MV-4-11 (cell line): ENCODE measurements at places on chromosomes 11 and 22.

GRCh38 chr11:104968355-104968855 is at the start of gene CASP4:
TSS of gene CASP4 (minus strand) at chr11:104968574. CDS start at chr11:104968525, 49 bp downstream.
- DNase-seq, result peak; percentile 83

DNA sequence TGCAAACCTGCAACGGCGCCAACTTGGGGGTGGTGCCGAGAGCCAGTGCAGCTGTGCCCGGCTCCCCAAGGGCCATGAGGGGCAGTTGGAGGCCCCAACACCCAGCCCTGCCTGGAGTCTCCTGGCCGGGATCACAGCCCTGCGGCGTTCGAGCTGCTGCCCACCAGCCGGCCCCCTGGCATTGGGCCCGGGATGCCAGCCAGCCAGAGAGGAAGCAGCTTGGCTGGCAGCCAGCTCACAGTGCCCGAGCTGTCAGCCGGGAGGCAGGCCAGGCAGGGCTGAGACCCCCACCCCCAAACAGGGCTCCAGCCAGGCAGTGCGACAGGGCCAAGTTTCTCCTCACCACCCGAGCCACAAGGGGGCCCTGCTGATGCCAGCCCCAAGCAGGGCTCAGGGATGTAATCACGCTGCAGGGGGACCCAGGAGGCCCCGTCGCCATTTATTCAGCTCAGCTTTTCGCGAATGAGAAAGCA is 26.0 kb upstream of the TCF20 start:
- no peak for DNase-seq

DNA sequence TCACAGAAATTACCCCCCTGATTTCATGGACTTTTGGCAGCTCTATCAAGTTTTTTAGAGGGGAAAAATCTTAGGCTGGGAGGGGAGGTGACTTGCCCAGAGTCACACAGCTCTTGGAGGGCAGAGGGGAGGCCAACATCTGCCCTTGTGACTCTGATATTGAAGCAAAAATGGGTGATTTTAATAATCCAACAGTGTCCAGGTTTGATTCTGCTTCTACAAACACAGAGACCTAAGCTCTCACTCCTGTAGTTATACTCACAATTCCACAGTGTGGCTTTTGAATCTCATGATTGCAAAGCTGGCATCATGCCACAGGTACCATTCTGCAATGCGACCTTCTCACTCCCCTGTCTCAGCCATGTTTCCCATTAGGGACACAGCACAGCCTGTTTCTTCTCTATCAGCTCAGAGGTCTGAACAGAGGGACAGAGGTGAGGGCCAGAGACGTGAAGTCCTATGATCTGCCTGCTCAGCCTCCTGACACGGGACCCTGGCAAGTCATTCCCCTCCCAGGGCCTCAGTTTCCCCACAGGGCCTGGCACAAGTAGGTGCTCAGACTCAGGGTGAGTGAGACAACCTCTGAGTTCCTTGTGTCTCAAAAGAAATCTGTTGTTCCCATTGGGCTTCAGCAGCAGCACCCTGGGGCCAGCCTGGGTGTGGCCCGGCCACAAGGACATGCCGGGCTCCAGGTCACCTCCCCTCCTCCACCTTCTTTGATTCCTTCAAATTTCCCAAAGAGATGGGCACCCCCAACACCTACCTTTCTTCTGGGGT is 766 bp downstream of the APOL2 start:
- DNase-seq, result no peak

DNA sequence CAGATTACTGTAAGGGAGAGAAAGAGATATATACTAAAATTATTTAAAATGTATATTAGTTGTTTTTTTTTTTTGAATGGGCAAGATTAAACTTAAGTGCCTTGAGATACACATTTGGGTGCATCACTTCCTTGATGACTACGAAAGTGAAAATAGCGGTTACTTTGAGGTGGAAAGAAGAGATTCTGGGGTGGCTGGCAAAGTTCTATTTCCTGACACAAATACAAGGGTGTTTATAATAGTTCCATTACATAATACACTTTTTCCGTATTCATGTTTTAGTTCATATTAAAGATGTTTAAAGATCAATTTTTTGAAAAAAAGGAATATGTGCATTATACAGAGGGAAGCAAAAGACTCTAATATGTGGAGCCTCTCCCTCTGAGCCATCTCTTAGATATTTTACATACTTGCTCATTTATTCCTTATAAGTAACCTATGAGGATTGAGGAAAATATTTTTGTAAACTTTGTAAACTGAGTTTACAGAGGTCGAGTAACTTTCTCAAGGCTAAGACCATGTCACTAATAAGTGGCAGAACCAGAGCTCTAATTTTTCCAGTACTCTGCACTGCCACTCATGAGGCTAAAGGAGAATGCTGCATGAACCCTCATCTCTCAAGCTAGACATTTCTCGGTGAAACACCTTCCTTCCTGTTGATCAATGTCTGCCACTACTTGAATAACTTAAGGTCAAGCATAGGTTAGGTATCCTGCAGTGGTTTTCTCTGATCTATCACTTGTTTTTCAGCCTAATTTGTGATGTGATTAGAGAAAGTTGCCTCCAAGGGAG is 58.6 kb downstream of the DDIAS start:
- peak; percentile 57 for DNase-seq

DNA sequence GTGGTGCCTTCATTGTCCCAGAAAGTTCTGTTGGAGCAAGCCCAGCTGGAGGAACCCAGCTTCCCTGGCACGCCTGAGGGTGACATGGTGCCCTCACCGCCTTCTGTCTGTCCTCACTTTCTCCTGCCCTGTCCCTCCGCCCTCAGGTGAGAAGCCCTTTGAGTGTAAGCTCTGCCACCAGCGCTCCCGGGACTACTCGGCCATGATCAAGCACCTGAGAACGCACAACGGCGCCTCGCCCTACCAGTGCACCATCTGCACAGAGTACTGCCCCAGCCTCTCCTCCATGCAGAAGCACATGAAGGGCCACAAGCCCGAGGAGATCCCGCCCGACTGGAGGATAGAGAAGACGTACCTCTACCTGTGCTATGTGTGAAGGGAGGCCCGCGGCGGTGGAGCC is 46.0 kb upstream of the NNMT start:
- DNase-seq, result no peak

- no peak for DNase-seq
These were observed 25.9 kb upstream of the SMTN start for GRCh38 chr22:31055117-31055634.

GRCh38 chr11:19506816-19507486 is 205.7 kb upstream of the NAV2 start:
- DNase-seq, result no peak

GRCh38 chr22:44357966-44358465 is 45.3 kb upstream of the SHISAL1 start:
- DNase-seq, result no peak

DNA sequence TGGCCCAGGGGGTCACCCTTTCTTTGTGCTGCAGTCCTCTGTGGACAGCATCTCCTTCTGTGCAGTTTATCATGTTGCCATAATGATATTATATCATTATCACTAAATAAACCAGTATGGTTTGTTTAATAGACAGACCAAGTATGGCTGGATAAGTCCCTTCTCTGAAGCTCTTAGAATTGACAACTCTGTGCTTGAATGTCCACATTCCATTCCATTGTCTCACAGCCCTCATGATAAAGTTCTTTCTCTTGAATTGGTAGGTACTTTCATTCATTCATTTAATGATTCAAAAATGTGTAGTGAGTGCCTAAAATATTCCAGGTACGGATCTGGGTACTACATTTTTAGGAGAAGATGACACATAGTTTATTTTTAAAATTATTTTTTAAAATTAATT is 7.8 kb downstream of the RPS6KA4 start:
- no peak for DNase-seq

DNA sequence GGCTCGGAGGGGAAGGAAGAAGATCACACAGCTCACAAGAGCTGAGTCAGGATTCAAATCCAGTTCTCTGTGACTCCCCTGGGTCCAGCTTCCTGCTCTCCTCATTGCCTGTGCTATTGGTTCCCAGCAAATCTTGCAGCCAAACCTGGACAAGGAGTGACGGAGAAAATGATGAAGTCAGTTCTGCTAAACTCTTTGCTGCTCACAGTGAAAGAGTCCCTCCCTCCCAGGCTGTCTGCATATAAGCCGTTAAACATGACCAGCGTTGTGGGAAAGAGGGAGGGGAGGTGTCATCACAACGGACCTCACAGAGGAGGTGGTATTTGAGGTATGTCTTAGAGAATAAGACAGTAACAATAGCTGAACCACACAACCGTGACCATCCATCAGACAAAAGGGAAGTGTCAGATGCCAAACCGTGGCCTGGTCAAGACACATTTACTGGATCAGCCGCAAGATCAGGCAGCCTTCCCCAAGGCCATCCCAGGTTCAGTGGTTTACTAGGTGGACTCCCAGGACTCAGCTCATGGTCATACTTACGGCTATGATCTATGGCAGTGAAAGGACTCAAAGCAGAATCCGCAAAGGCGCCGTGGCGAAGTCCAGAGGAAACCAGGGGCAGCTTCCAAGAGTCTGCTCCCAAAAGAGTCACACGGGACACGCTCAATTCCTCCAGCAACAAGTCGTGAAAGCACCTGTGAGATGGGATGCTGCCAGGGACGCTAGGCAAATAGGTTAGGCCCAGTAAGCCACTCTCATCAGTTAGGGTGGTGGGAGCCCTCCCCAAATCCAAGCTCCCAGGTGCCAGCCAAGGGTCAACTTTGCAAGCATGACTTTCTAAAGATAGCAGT is 2.8 kb upstream of the CYTH4 start:
- DNase-seq, result peak; percentile 98

DNA sequence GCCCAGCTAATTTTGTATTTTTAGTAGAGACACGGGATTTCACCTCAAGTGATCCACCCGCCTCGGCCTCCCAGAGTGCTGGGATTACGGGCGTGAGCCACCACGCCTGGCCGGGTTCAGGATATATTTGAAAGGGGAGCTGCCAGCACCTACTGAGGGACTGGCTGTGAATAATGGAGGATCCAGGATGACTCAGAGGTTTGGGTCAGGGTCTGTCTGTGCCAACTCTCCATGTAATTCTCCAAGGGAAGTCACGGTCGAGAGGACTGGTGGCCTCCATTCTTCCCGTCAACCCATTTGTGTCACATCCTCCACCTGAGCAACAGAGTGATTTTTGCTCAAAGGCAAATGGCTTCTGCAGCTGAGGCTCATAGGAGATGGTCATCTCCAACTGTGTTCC is 3.6 kb upstream of the ARRB1 start:
- no peak for DNase-seq

- no peak for DNase-seq
These were observed 84.1 kb downstream of the C11orf91 start for GRCh38 chr11:33616552-33616951.

- no peak for DNase-seq
These were observed 16.4 kb downstream of the SMARCB1 start for GRCh38 chr22:23803001-23803819.

DNA sequence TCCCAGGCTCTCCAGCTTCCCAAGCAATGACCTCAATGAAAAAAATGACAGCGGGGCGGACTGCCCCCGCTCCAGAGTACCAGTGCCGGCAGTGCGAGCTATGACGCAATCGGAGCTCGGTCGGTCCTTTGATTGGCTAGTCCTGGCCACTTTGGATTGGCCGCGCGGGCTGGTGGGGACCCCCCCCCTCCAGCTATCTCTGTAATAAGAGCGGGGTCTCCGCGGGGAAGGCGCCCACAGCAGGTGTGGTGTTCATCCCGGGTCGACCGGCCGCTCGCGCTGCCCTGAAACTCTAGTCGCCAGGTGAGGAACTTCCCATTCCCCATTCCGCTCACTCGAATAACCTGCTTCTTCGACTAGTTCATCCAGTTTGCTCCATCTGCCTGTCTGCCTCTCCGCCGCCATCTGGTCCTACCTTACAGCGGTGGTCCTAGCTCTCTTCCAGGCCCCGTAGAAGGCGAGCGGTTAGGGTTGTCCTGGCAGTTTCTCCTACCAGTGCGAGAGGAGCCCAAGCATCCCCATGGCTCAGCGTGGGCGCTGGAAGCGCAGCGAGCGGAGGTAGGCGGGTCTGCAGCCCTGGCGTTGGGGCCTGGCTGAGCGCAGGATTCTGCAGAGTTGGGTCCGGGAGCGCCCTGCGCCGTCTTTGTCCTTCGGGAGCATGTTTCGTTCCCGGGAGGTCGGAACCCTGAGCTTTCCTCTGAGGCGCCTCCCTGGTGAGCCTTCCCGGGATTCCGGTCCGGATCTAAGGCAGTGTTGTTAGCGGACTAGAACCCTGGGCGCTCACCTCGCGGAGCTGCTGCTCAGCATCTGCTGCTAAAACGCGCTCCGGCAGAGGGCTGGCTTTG is at the start of gene CALCB:
Gene CALCB (plus strand): TSS at position 233 of the 845 bp plus-strand sequence. CDS start 1,126 bp downstream, outside the sequence.
- no peak for DNase-seq

GRCh38 chr11:87141980-87142514 is 104.3 kb downstream of the TMEM135 start:
- DNase-seq, result no peak

DNA sequence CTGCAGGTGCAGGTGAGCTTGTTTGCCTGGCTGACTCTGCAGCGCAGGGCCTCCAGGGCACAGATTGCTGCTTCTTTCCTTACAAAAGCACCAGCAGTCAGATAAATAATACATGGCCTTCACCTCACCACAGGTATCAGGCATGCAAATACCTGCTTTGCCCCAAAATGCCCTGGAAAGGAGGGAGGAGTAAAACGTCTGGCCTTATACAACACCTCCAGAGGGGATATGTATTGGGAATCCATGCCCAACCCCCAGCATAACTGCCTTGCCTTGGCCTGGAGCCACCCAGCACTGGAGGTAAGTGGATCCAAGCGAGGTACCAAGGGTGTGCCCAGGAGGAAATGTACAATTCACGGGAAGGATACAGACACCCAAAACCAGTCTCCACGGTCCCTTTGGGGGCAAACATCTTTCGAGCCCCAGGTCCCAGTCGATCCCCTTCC is 860 bp downstream of the TMEM184B start:
- DNase-seq, result no peak

DNA sequence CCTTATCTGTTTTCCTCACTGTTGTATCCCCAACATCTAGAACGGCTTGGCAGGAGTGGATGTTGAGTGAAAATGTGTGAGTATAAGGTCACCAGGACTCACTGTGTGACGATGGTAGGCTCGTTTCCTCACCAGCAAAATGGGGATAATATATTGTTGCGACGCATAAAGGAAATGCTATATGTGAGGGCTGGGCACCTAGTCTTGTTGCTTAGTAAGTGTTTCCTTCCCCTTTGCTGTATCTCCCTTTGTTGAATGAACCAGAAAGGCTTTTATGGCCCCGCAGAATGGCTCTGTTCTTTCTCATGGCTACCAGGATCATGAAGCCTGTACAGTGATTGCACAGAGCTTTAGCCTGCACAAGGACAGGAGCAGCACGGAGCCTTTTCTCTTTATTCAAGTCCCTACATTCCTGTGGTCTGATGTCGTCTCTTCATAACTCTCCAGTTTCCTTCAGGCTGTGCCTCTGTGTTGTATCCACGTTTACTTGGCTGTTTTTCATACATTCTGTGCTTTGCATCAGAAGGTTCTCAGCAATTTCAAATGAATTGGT is 5.4 kb downstream of the TNRC6B start:
- DNase-seq, result peak; percentile 67

DNA sequence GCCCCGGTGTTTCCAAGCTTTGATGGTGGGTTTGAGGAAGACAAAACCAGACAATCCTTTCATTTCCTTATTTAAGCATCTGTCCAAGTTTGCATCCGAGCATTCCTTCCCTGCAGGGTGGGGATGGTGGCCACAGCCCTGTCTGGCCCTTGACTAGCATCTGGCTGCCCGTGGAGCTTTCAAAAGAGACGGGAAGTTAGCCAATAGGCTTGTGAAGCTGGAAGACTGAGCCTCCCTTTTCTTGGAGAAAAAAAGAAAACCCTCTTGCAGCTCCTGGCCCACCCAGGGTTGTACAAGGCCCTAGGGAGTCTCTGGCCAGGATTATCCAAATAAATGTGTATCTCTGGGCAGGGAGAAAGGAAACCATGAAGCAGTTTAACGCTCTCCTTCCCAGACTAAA is 60.6 kb downstream of the MICAL2 start:
- peak; percentile 87 for DNase-seq

GRCh38 chr11:17570034-17570433 is 23.0 kb downstream of the OTOG start:
- DNase-seq, result no peak
